EL (cell line): ENCODE measurements at places on chromosomes 11 and 22.

DNA sequence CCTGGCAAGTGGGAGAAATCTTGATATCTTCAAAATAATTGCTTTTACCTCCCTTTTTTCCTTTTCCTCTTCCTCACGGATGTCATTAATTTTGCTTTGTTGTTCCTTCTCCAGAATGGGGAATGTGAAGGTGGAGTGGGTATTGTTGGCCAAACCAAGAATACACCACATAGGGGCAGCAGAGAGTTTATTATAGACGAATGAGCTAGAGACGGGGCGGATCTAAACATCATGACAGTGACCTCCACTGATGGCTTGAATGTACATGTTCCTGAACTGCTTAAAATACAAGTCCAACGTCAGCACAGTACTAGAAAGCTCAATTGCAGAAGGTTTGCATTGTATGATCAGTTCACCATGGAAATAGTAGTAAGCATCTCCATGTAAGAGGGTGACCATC lies 122.3 kb upstream of the SNX19 start:
- DNase-seq = peak; percentile 25

GRCh38 chr22:44538051-44538450 lies 40.0 kb upstream of the RTL6 start:
- peak; percentile 55 for DNase-seq

DNA sequence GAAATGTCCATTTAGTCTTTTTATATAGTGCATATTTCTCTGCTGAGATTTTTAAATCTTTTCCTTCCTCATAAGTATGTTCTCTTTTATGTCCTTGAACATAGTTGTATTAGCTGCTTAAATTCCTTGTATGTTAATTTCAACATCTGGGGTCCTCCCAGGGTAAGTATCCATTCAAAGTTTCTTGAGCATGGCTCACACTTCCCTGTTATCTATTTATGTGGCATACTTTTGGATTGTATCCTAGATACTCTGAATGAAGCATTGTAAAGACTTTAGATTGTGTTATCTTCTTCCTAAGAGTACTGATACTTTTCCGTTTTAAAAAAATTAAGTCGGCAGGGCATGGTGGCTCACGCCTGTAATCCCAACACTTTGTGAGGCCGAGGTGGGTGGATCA lies 28.4 kb upstream of the PITPNB start:
- DNase-seq = no peak

GRCh38 chr11:118623269-118623655 lies 15.8 kb downstream of the PHLDB1 start:
- DNase-seq = peak; percentile 60

DNA sequence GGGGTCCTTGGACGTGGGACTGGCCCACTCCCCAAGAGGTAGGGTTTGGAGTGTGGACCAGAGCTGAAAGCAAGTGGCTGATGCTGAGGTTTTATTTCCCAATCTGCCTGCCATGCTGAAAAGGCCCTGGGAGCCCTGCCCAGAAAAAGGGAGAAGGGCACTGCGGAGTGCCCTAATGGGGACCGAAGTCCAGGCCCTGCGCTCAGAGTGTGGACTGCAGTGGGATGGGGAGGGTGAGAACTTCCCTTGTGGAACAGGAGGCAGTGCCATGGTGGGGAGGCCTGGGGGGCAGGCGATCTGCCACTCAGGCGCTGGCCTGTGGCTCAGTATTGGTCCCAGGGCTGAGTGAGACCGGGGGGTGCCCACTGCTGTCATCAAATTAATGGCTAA lies 4.3 kb downstream of the GPR152 start:
- DNase-seq = no peak

DNA sequence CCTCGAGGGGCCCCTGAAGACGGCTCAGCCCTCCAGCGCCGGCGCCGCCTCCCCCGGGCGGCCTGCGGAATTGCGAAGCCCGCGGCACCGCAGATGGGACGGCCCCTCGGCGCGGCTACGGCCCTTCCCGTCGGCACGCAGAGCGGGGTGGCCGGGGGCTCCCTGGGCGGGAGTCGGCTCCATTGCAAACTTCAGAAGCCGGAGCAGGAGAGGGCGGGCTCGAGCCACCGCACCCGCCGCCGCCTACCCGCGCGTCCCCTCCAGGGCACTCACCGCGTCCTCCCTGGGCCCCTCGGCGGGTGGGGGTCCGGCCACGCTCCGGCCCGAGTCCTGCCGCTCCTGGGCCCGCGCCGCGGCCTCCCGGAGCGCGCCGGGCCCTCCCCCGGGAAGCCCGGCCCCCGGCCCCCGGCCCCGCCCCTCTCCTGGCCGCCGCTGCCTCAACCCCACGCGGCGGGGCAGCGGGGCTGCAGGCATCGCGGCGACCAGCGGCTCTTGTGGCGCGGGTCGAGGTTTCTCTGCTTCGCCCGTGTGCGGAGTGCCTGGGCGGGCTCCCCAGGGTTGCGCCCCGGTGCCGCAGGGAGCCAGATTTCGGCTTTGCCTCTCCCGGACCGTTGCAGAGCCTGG lies at the start of gene PACSIN3:
Gene PACSIN3, minus strand, starts transcription at position 359 of the 624 bp plus-strand sequence. CDS start 3,707 bp downstream, outside the sequence.
- DNase-seq = peak; percentile 67

DNA sequence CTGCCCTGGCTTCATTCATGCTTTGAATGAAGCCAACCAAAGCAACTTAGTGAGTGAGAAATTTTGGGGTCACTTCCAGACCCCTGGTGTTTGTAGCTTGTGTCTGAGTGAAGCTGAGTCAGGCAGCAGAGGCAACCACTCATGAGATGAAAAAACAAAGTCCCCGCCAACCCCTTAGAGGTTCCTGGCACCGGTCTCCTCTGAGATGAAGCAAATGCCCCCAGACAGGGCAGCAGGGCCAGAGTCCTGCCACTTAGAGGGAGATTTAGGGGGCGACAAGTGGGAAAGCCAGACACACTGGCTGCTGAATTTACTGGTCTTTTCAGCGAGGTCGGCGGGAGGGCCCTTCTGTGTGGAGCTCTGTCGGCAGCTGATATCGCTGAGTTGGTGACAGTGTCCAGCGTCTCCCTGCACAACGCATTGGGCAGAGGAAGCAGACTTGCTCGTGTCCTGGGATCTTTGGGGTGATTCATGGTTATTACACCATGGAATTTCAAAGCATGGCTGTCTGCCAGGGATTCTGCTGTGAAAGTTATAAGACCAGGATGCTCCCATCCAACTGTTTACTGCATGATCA lies 482.6 kb downstream of the MIAT start:
- peak; percentile 93 for DNase-seq

DNA sequence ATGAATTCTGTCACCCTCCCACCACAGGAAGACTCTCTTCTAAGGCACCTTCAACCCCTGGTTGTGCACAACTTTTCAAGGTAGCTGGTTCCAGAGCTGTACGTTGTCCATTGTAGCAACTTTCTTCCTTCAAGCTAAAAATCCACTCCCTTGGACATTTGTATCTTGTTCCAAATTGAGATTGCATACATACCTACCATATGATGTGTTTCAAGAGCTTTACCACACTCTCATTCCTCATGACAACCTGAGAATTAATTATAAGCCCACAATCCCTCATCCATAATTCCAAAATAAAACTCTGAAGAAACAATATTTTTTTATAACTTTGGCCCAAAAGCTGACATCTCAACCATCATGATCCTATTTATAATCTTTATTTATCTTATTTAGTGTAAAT lies 3.0 kb downstream of the OR52W1 start:
- no peak for DNase-seq

GRCh38 chr11:22203281-22203680 lies 10.4 kb downstream of the ANO5 start:
- no peak for DNase-seq

- DNase-seq = no peak
Measured at GRCh38 chr22:41827671-41828070, 5.2 kb upstream of the SREBF2 start.

GRCh38 chr11:70186936-70187335 lies 16.2 kb upstream of the FADD start:
- no peak for DNase-seq

DNA sequence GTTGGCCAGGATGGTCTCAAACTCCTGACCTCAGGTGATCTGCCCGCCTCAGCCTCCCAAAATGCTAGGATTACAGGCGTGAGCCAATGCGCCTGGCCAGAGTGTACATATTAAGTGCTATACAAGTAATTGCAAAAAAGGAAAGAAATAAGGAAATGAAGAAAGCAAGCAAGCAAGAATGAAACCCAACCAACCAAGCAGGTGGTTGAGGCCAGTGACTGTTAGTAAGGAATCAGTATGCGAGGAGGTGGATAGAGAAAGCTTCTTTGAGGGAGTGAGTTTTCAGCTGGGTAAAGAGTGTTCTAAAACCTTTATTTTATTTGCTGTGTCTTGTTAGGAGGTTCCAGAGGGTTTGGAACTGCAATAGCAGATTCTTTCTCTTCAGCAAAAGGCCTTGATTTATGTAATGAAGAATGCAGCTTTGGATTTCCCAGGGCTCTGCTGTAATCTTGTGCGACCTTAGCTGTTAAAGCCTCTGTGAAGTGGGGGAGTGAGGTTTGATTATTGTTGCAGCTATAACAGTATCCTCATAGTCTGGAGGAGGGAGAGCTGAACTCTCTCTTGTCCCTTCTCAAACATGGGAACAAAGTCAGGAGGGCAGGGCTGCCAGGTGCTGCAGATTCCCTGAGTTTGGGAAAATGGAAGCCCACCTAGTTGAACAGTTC lies 5.7 kb downstream of the AMPD3 start:
- DNase-seq = no peak

DNA sequence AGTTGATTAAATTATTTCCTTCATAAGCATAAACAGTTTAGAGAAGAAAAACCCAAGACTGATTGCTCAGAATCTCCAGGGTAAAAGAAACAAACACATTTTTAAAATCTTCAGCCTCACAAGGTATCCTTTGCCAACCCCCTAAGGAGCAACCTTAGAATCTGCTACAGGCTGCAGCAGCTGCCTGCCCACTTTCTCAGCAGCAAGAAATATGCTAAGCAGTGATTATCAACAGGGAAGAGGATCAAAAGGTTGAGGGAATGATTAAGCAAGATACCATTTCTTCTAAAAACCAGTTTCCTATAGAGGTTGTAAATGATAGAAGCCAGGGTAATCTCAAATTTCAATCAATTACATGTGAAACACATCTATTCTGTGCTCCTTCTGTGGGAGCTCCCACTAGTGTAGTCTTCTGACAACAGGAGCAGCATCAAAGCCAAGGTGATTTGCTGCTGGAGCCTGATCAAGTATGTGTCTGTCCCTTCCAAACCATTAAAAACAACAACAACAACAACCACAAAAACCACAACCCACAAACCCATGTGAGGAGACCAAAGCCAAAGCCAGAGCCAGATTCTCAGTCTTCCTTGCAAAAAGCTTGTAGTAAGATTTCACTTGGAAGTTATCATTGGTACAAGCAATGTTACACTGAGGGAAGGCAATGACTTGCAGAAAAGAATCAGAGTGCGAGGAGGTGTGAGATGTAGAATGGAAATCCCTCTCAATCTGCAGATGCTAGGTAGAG lies 761.2 kb downstream of the DLG2 start:
- no peak for DNase-seq

GRCh38 chr11:1150769-1151365 lies 6.9 kb upstream of the MUC5AC start:
- DNase-seq = peak; percentile 24

- no peak for DNase-seq
Measured at GRCh38 chr22:40484906-40485669, 114.7 kb downstream of the SGSM3 start.

DNA sequence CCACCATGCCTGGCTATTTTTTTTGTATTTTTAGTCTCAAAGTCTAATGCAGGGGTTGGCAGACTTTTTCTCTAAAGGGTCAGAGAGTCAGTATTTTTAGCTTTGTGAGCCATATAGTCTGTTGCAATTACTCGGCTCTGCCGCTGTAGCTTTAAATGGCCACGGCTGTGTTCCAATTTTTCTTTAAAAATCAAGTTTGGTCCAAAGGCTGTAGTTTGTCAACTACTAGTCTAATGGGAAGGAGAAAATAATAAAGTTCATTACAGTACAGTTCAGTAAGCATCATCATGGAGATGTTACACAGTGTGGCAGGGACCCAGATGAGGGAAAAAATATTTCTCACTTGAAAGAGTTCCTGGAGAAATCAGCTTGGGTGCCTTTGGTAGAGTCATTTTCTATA lies 107.6 kb downstream of the CSNK2A3 start:
- no peak for DNase-seq

- DNase-seq = no peak
Measured at GRCh38 chr11:104105155-104105554, 58.8 kb downstream of the PDGFD start.

DNA sequence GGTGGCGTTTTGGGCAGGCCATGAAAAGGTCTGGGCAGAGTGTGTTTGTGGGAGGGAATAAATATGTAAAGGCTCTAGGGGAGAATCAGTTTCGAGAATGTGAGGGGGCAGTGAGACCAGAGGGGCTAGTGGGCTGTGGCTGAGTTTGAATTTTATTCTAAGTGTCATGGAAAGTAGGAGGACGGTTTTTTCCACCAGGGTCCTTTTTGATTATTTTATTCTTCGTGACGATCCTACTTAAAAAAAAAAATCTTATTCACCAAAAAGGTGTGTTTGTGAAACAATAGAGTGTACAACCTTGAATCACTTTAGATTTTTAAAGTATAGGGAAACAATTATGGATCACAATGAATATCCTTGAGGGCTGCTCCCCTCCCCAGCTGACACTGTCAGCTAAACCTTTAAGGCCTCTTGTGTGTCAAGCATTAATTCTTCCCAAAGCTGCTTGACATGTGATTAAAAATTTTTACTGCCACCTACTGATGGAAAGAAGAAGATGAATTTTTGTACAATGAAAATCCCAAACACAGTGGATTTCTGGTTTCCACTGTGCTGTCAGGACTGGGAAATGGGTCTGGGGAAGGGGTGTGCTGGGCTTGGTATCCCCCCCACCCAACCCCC lies 107.5 kb upstream of the OR4B1 start:
- peak; percentile 69 for DNase-seq

GRCh38 chr11:65958291-65958690 lies 3.2 kb upstream of the SART1 start:
- DNase-seq = no peak

DNA sequence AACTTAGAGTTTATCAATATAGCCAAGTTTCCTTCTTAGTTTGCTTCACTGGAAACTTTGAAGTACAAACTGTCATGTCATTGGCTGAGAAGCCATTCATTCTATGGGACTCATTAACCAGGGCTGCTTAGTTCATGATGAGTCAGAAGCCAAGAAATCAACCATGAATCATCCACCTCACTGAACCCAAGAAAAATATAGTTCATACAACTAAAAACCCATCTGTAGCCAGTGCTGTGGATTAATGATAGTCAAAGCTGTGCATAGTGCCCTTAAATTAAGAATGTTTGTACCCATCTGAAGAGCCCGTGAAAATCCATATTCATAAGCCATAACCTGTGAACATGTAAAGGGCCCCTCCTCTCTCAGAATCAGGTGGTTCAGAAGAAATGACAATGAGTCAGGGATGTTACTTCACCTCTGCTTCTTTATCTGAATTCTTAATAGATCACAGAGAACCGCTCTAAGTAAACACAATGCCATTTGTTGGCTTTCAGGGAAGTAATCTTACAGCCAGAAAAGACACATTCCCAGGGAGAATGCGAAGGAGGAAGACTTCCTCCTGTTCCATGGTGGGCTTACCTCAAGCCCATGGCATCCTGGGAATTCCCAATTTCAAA lies 25.4 kb downstream of the MMP20 start:
- DNase-seq = peak; percentile 93

- no peak for DNase-seq
Measured at GRCh38 chr11:69969890-69970784, 108.0 kb upstream of the ANO1 start.

- DNase-seq = no peak
Measured at GRCh38 chr11:116502641-116503061, 270.1 kb downstream of the BUD13 start.

- peak; percentile 83 for DNase-seq
Measured at GRCh38 chr11:122628810-122629555, 26.5 kb upstream of the UBASH3B start.

GRCh38 chr11:118415739-118416068 lies 14.3 kb downstream of the ATP5MG start:
- DNase-seq = peak; percentile 92
